Activated CD4-positive, alpha-beta T cell treated with anti-CD3 and anti-CD28 coated beads for 36 hours (primary cell): ENCODE measurements at places on chromosomes 11 and 22. TPM values are rescaled to one million over a fixed set of nuclear protein-coding genes. Genes with fewer than 3 reads are reported as not detected.

DNA sequence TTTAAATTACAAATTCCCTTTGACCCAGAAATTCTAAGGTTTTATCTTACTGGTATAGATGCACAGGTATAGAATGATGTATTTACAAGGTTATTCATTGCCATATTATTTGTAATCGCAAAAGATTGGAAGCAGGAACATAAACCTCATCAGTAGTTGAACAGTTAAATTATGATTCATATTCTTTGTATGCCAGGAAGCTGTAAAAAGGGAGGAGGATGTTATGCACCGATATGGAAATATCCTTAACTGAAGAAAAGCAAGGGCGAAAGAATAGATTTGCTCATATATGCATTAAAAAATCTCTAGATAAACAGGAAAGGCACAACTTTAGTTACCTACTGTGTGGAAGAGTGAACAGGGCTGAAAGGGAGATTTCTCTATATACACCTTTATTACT, 36.7 kb downstream of the PPFIA1 start:
- H3K27me3 ChIP-seq: no peaks in the 10 kb centered on the region
- no peak overlapping the region for H3K4me3 ChIP-seq
- no peak for DNase-seq
- peaks cover 15% of the 10 kb centered on the region for H3K36me3 ChIP-seq

DNA sequence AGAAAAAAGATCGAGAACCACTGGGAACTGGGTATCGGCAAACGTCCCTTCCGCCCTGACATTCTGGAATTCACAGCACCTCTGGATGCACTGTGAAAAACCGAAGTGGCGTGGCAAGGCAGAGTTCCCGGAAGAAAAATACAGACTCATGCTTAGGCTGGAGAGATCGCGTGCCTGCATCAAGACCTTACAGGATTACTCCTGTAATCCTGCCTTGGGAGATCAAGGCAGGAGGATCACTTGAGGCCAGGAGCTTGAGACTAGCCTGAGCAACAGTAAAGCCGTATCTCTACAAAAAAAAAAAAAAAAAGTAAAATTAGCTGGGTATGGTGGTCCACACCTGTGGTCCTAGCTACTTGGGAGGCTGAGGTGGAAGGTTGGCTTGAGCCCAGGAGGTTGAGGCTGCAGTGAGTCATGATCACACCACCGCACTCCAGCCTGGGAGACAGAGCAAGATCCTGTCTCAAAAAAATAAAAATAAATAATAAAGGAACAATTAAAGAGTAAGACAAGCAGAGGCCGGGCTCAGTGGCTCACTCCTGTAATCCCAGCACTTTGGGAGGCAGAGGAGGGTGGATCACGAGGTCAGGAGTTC, 19.9 kb upstream of the TEF start:
- no peaks in the 10 kb centered on the region for H3K27me3 ChIP-seq
- no peak overlapping the region for H3K27ac ChIP-seq
- no peaks in the 10 kb centered on the region for H3K4me1 ChIP-seq
- H3K36me3 ChIP-seq: peaks cover 2% of the 10 kb centered on the region
- DNase-seq: no peak

GRCh38 chr11:45457649-45458048, 171.5 kb upstream of the SYT13 start:
- no peak for DNase-seq
- H3K36me3 ChIP-seq: no peaks in the 10 kb centered on the region
- no peak overlapping the region for H3K4me3 ChIP-seq

The SLC37A2 gene
- 0.41 TPM for total RNA-seq

The STT3A gene
- total RNA-seq: 128 TPM

The FGF4 gene
- not detected for total RNA-seq

The ZNF214 gene
- total RNA-seq: not detected

- no peaks in the 10 kb centered on the region for H3K4me1 ChIP-seq
- H3K27me3 ChIP-seq: no peaks in the 10 kb centered on the region
- H3K36me3 ChIP-seq: peaks cover 34% of the 10 kb centered on the region
Measured at GRCh38 chr22:24541681-24542515, 13.0 kb downstream of the GUCD1 start.

The REXO2 gene
- 70.0 TPM for total RNA-seq

The APOA5 gene
- not detected for total RNA-seq

The PYGM gene
- total RNA-seq: 0.87 TPM

DNA sequence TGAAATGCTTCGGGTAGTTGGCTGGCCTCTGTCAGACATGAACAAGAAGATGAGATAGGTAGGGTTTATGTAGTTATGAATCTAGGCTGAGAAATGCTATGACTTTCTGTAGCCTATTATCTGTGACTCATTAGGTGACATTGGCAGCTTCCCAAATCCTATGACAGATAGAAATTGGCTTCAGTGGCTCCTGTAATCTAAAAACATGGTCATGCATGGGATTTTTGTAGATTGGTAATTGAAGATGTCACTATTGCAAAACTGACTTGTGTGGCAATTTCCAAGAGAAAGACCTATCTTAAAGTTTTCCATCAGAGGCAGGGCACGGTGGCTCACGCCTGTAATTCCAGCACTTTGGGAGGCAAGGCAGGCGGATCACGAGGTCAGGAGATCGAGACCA, 29.4 kb upstream of the GRIK4 start:
- peaks cover 28% of the 10 kb centered on the region for H3K36me3 ChIP-seq
- no peak overlapping the region for H3K4me3 ChIP-seq
- peaks cover 3% of the 10 kb centered on the region for H3K4me1 ChIP-seq
- no peaks in the 10 kb centered on the region for H3K27me3 ChIP-seq

DNA sequence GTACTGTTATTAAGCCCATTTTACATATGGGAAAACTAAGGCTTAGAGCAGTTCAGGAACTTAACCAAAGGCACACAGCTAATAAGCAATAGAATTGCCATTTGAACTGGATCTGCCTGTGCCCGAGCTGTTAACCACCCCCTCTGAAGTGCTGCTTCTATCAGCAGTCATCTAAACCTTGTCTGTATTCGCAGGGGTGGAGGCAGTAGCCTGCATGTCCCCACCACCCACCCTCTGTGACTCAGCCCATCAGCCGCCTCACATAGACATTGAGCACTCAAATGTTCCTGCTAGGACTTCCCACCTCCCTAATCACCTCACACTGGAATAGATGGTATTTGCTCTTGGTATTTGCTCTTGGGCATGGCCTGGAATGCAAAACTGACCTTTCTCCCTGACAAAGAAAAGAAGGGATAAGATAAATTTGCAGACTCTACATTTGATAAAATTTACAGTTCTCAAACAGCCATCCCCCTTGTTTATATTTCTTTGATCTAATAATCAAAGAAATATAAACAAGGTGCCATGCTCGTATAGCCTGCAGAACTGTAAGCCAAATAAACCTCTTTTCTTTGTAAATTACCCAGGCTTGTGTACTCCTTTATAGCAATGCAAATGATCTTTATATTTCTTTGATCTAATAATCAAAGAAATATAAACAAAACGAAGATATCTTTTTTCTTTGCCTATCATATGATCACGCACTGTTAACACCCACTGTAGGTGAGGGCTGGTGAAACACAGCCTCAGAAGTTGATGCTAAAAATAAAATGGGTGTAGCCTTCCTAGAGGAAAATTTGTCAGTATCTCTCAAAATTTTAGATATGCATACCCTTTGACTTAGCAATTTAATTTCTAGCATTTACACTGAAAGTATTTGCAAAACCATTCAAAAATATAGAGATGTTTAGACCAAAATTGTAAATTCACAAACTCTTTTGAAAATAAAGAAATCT, 15.9 kb downstream of the DKK3 start:
- no peaks in the 10 kb centered on the region for H3K36me3 ChIP-seq
- no peak for DNase-seq
- no peak overlapping the region for H3K4me3 ChIP-seq
- peaks cover 5% of the 10 kb centered on the region for H3K4me1 ChIP-seq
- H3K27me3 ChIP-seq: peaks cover 16% of the 10 kb centered on the region
- no peak overlapping the region for H3K27ac ChIP-seq

GRCh38 chr22:22099194-22099486, 116.6 kb upstream of the TOP3B start:
- H3K36me3 ChIP-seq: no peaks in the 10 kb centered on the region
- H3K27me3 ChIP-seq: peaks cover 27% of the 10 kb centered on the region

DNA sequence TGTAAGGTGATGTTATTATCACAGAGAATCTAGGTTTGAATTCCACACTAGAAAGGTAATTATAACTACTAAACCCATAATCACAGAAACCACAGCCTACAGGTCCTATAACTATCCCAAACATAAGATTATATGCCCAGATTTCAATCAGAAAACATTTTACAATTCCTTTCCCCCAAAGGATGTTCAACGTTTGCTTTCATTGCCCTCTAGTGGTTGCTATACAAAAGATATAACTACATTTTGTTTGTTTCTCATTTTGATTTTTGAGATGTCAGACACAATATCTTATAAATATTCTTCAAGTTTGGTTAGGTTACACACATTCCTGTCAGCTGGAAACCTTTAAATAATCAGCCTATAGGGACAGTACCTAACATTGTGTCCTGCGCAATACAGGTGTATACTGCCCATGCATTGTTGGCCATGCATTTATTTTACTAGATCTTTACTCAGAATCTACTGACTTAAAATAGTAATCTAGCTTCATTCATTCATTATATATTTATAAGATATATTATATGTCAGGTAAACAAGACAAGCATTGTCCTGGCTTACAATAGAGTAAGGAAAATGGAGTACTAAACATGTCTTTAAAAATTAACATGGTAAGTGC, 530.5 kb upstream of the CCDC90B start:
- no peak overlapping the region for H3K4me3 ChIP-seq
- no peaks in the 10 kb centered on the region for H3K36me3 ChIP-seq
- no peak overlapping the region for H3K27ac ChIP-seq

The ALKBH8 gene
- 11.4 TPM for total RNA-seq

The TBCEL gene
- 8.2 TPM for total RNA-seq

DNA sequence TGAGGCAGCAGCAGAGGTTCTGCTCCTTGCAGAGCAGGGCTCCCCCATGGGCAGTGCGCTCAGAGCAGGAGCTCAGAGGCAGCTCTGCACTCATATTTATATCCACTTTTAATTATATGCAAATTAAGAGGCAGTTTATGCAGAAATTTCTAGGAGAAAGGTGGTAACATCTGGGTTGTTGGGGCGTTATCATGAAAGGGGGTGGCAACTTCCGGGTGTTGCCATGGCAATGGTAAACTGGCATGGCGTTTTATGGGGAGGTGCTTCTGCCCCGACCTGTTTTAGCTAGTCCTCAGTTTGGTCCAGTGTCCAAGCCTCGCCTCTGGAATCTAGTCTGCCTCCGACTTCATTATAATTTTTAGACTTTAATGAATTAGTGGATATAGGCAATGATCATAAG, 1191.7 kb downstream of the TBC1D22A start:
- H3K27ac ChIP-seq: no peak overlapping the region
- H3K36me3 ChIP-seq: no peaks in the 10 kb centered on the region
- H3K4me1 ChIP-seq: no peaks in the 10 kb centered on the region
- DNase-seq: no peak

GRCh38 chr22:21702700-21703683, 32.6 kb downstream of the YPEL1 start:
- no peaks in the 10 kb centered on the region for H3K36me3 ChIP-seq

DNA sequence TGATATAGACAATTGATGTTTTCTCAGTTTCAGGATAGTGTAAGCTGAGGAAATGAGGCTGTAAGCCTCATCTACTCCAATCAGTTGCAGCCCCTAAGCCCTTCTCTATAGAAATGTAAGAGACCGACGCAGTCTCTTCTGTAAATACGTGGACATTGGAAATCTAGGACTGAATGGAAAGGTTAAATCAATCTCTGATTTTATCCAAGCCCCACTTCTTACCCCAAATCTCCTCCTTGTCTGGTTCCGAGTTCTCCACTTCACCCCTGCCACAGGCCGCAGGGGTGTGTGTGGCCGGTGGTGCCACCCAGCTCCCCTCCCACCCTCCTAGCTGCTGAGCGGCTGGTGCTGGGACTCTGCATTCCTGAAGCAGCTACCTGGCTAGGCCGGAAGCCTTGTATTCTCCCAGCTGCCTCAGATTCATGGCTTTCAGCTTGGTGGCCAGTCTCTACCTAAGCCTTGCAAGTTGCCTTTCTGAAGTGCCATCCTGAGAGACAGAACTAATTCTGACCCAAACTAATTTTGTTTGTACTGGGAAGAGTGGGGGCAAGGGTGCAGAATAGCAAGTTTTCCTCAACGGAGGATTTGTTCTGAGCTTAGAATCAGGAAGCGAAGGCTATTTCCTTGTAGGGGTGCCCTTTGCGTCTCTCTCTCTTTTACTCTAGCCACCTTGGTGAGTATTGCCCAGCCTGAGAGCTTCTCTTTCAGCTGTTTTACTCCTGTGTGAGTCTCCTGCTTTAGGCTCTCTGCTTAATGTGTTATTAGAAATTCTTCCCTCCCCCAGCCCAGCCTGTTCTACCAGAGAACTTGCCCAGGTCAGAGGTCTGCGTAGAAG, 749 bp downstream of the VWA5A start:
- H3K36me3 ChIP-seq: peaks cover 12% of the 10 kb centered on the region
- H3K4me3 ChIP-seq: peak overlapping the region; percentile 78
